ENCODE measurements at places on chromosomes 16 and 17.
A peak's percentile ranks its signal among the peaks of the same experiment; 100 is the strongest.

- no peak for DNase-seq
Observed at GRCh38 chr16:80614908-80615671, 74.3 kb downstream of the DYNLRB2 start.

GRCh38 chr16:66495440-66495839, 54.5 kb downstream of the TK2 start:
- no peak for DNase-seq

DNA sequence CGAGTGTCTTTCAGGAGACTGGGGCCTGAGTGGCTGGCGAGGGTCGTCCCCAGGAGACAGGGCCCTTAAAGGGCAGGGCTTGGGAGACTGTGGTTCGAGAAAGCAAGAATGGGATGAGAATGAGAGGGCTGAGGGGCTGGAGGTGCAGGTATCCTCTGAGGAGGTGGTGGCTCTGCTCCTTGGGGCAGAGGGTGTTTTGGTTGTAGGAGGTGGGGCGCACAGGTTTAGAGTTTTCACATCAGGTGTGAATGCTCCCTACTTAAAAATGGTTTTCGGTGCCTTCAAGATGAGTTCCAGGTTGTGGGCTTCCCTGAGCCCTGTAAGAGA, 430 bp downstream of the BCAS3 start:
- no peak for DNase-seq

GRCh38 chr16:80197741-80198201, 343.0 kb upstream of the DYNLRB2 start:
- DNase-seq, result no peak

- no peak for DNase-seq
Observed at GRCh38 chr17:51118330-51119195, 2.1 kb downstream of the SPAG9 start.

- no peak for DNase-seq
Observed at GRCh38 chr17:47310186-47310733, 13.5 kb upstream of the EFCAB13 start.

DNA sequence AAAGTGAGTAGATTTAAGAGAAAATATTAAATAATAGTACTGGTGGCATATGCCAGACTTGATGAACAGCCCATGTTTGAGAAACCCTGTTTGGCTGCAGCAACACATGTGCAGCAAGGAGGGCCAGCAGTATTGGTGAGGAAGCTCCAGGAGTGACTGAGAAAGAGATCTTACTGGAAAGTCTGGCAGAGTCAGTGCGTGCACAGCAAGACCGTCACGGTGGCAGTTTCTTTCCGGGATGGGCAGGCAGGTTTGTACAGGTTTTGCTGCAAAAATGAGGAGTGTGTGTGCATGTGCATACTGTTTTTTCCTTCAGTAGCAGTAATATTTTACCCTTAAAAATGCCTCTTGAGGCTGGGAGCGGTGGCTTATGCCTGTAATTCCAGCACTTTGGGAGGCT, 41.4 kb downstream of the KSR1 start:
- no peak for DNase-seq

- no peak for DNase-seq
Observed at GRCh38 chr17:4003501-4004421, 39.5 kb upstream of the ATP2A3 start.

DNA sequence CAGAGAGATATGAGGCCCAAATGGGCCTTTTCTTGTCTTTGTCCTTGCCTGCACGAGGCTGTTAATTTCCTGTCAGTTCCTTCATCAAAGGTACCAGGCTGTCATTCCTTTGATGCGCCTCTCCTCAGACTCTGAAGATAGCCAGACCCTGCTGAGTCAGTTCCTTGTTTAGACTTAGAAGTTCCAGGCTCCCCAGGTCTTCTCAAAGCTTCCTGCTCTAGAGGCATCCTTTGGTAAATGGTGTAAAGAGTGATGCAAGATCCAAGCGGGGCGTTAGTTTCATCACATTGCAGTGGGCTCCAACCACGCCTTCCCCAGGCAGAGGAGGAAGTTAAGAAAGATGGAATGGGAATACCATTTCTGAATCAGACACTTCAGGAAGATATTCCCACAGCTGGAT, 4.0 kb upstream of the CDH11 start:
- DNase-seq, result no peak

DNA sequence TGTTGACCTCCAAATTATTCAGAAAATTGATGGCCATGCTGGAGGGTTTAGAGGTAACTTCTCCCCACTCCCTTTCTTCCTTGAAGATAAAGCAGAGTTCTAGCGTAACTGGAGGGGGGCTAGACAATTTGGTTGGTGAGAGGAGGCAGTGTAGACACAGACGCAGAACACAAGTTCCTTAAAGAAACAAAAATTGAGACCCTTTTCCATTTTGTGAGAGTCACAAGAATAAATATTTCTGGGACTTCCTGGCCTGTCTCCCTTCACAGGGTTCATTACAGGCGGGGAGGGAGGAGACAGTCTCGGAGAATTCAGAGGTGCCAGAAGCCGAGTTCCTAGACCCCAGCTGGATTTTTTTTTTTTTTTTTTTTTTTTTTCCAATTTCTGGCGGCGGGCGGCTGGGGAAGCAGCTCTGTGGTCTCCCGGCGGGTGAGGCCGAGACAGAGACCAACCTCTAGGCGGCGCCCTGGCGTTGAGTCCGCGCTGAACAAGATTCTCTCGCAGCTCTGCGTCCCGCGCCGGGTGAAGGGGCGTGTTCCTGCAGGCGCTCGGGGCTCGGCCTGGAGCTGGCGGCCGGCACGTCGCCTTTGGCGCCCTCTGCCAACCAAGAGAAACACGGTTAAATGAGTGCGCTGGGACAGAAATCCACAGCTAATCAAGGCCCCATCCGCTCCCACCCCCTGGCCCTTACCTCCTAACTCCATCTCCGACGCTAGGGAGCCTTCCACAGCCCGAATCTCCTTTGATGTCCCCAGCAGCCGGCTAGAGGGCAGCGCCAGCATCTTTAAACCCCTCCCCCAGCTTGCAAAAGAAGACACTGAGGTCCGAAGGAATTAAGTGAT, 10.2 kb upstream of the HOXB9 start:
- DNase-seq, result peak; percentile 87

DNA sequence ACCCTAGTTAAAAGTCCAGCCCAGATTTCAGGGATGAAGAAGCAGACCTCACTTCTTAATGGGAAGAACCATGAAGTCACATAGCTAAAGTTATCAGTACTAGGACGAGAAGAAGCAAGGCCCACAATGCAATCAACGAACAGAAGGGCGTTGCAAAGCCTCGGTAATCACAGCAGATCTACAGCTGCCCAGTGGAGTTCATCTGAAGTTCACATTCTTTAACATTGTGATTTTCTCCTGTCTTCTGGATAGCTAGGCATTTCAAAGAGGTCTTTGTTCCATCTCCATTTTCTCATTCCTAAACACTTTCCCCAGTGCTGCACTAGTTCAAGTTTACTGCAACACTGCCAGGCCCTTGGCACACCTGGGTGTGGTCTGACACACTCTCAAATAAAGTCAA, 226.7 kb upstream of the N4BP1 start:
- no peak for DNase-seq

- DNase-seq, result no peak
Observed at GRCh38 chr17:80559825-80560251, 15.2 kb downstream of the RPTOR start.

- no peak for DNase-seq
Observed at GRCh38 chr16:14135704-14136103, 64.6 kb downstream of the MRTFB start.

DNA sequence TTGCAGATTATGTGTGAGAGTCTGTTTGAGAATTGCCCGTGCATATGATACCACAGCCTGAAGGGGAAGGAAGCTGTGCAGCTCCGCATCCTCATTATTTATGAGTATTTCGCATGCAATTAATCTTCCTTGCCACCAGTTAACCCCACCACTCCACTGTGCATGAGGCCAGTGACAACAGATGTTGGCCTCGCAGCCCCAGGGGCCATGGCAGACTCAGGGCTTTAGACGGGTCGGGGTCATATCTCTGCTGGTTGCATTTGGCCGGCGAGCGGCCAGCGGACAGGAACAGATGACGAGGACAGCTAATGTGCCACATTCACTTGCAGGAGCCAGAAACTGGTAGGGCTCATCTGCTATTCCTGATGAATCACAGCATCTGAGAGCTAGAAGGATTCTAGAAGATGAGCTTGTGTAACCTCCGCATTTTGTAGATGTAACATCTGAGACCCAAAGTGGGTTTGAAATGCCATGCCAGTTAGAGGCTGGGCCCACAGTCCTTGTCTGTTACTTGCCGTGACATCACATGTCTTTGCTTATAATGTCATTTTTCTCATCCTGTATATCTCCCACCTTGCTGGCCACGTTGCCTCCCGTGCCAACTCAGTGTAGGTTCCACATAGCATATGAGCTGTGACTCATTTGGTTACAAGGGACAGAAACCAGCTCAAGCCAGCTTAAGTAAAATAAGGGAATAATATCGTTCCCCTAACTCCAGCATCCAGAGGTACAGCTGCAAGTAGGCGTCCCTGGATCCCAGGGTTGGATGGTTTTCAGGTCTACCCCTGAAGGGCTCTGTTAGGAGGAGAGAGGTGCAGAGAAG, 137.2 kb downstream of the SNX29 start:
- no peak for DNase-seq

All from activated naive CD8-positive, alpha-beta T cell treated with anti-CD3 and anti-CD28 coated beads, Interleukin-2, amount 50 U/mL, for 24 hours (primary cell).